ENCODE measurements at places on chromosomes 11 and 22.

GRCh38 chr11:84022695-84023094 lies 736.5 kb upstream of the CCDC90B start:
- no peak for DNase-seq

GRCh38 chr11:69265210-69265609 lies 28.7 kb upstream of the MYEOV start:
- no peak for DNase-seq

GRCh38 chr11:41461057-41461681 lies 1.7 kb upstream of the LRRC4C start:
- no peak for DNase-seq

DNA sequence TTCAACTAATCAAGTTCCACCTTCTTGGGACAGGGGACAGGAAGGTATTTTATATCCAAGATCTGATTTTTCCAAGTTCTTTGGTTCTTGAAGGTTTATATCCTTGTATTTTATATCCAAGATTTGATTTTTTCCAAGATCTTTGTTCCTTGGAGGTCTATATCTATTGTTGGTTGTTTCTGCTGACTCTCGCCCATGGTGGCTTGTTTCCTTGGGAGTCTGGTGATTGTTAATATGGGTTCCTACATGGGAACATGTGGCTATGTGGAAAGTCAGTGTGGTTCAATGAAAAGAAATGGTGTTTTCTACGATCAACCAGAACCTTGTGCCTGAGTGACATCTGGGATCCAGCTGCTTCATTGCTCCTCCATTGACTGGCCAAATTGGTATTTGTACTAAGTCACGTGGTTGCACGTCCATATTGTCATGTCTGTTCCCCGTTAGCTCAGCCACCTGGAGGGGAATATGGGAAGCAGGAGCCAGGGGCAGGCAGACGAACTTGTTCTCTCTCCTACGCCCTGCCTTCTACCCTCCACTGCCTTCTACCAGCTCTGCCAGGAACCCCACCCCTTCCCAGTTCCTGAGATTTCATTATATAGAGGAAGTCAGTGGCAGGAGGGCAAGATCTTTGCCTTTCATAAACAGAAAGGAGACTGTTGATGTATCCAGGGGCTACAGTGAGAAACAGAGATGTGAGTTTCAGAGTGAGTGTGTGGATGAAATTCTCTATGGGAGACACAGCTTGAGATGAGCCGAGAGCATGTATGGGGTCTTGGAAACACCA lies 11.1 kb upstream of the CSF2RB start:
- DNase-seq: no peak

DNA sequence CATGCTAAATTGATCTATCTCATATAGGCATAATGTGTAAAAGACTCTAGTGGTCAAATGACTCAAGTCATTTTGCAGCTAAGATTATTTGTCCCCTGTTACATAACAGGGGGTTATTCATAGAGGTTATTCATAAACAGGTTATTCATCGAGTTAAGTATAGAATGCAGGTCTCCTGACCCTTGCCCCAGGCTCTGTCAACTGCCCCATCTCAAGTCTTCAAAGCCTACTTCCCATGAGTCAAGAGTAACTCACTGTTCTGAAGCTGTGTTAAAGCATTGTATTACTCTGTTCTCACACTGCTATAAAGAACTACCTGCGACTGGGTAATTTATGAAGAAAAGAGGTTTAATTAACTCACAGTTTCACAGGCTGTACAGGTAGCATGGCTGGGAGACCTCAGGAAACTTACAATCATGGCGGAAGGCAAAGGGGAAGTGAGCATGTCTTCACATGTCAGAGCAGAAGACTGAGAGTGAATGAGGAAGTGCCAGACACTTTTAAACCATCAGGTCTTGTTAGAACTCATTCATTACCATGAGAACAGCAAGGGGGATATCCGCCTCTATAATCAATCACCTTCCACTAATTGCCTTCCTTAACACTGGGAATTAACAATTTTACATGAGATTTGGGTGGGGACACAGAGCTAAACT lies 226.2 kb upstream of the BLID start:
- DNase-seq: no peak

GRCh38 chr22:29840498-29840897 lies 2.4 kb upstream of the ASCC2 start:
- no peak for DNase-seq

- DNase-seq: peak; percentile 10
Measured at GRCh38 chr11:116895048-116895757, 57.8 kb upstream of the APOA1 start.

- no peak for DNase-seq
Measured at GRCh38 chr11:13947379-13947778, 15.1 kb upstream of the SPON1 start.

DNA sequence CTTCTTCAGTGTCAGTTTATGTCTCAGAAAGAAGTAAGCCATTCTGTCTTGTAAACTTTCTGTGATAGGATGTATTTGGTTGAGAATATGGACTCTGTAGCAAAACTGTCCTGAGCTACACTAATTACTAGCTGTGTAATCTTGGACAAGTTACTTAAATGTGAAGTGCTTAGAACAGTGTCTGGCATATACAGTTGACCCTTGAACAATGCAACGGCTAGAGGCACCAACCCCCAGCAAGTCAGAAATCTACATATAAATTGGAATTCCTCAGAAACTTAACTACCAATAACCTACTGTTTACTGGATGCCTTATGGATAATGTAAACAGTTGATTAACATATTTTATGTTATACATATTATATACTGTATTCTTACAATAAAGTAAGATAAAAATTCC lies 68.7 kb upstream of the GRK2 start:
- no peak for DNase-seq

DNA sequence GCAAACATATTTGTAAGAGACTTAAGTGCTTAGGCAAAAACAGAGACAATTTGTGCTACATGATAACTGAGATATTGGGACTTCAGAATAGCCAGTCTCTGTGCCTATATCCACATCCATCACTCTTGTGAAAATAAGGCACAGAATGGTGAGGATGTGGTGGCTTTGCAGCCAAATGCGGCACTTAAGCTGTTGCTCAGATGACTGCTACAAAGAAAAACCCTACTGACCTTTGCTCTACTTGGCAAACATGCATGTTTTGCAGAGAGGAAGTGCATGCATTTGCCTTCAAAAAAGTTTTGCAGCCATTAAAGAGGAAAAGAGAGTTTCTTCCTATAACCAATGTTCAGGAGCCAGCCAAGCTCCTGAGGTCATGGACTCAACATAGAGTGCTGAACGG lies 675.0 kb upstream of the KIRREL3 start:
- no peak for DNase-seq

DNA sequence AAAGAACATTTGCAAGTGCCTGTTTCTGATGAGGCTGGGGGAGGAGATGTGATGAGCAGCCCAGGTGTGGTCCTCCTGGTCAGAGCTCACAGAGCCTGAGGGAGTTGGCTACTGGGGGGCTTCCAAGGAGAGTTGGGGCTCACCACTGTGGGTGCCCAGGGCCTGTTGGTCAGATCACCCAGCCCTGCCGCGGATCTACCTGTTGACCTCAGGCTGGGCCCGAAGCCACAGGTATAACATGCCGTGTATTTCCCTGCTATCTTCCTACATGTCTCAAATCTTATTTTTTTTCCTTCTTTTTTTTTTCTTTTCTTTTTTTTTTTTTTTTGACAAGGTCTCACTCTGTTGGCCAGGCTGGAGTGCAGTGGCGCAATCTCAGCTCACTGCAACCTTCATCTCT lies 199.7 kb upstream of the TBCEL start:
- DNase-seq: no peak

GRCh38 chr11:28529046-28529445 lies 420.9 kb downstream of the METTL15 start:
- DNase-seq: no peak

- no peak for DNase-seq
Measured at GRCh38 chr22:24588757-24589481, 4.0 kb downstream of the LRRC75B start.

- no peak for DNase-seq
Measured at GRCh38 chr11:110287537-110287936, 8.9 kb downstream of the RDX start.

GRCh38 chr11:125932301-125932700 lies 13.5 kb upstream of the VSIG10L2 start:
- no peak for DNase-seq

DNA sequence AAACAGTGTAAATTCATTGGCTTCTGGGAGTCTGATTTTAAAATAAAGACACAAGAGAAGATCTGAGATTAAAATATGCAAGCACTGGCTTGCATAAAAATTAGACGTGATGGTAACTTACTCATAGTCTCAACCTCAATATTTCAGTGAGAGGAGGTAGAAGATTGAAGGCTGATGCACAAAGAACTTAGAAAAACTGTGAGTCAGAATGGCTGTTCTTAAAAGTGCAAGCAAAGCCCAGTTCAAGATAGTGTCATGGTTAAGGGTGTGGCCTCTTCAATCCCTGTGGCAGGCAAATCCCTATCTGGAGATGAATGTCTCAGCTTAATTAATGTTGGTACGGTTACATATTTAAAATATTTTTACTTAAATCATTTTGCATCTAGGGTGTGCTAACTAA lies 33.6 kb upstream of the FIBIN start:
- no peak for DNase-seq

- DNase-seq: no peak
Measured at GRCh38 chr22:37571258-37571991, 8.5 kb downstream of the LGALS2 start.

GRCh38 chr11:313304-313786 lies 495 bp upstream of the IFITM1 start:
- DNase-seq: no peak

- DNase-seq: no peak
Measured at GRCh38 chr22:39952347-39952746, 7.8 kb upstream of the TMA7B start.

DNA sequence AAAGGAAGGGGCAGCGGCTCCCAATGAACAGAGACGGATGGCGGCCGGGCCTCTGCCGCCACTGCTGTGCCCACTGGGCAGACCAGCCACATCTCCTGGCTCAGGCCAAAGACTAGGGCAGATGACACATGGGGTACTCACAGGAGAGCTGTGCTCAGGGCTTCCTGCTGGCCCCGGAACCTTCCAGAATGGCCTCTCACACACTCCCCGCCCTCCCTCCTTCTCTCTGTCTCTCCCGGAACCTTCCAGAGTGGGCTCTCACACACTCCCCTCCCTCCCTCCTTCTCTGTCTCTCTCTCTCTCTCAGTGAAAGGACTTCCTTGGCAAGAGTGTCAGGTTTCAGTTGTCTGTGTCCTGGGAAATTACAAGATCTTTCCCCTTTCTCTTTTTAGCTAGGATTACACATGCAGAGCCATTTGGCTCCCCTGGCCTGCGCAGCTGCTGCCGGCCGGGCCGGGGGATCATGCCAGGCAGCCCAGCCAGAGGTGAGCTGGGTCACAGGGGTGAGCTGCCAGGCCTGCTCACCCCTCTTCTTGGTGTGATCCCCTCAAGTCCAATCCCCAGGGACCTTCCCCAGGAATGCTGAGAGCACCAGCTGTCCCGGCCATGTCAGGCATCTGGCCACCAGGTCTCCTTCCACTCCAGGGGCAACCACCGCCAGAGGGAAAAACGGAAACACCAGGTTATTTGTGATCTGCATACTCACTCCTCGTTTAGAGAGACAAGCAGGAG lies 45.3 kb upstream of the ADA2 start:
- no peak for DNase-seq

DNA sequence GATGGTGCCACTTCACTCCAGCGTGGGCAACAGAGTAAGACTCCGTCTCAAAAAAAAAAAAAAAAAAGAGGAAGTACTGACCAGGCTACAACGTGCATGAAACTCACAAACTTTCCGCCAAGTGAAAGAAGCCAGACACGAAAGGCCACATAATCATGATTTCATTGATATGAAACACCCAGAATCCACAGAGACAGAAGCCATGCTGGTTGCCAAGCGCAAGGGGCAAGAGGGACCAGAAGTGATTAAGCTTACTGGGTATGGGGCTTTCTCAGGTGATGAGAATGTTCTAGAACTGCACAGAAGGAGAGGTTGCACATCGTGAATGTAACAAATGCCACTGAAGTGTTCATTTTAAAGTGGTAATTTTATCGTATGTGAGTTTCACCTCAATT lies 60.9 kb downstream of the CELSR1 start:
- no peak for DNase-seq

- DNase-seq: no peak
Measured at GRCh38 chr11:126417091-126417862, 61.8 kb downstream of the ST3GAL4 start.

GRCh38 chr11:91299980-91300379 lies 924.6 kb upstream of the FAT3 start:
- DNase-seq: no peak

- no peak for DNase-seq
Measured at GRCh38 chr11:131486100-131486499, 115.7 kb downstream of the NTM start.

DNA sequence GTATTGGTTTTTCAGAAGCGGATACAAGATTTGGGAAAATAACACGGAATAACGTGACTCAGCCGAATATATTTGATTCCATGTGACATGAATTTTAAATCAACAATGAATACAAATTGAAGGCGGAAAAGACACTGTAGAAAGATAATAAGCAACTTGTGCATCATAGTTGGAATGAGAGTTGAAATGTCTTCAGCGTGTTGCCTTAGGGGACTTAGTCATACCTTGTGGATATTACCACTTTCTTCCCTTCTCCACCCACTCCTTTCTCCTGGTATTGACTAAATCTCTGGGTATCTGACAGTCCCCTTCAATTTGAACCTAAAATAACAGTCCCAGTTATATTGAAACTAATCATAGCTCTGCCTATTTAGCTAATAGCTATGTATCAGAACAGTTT lies 2373.1 kb upstream of the RAG2 start:
- no peak for DNase-seq

- DNase-seq: no peak
Measured at GRCh38 chr11:27179334-27179733, 138.7 kb downstream of the BBOX1 start.

- no peak for DNase-seq
Measured at GRCh38 chr11:68724293-68724692, 27.0 kb downstream of the TESMIN start.

GRCh38 chr11:123054301-123055065 lies 7.5 kb downstream of the HSPA8 start:
- DNase-seq: peak; percentile 82

- no peak for DNase-seq
Measured at GRCh38 chr11:82969811-82970210, 68.3 kb downstream of the DDIAS start.

DNA sequence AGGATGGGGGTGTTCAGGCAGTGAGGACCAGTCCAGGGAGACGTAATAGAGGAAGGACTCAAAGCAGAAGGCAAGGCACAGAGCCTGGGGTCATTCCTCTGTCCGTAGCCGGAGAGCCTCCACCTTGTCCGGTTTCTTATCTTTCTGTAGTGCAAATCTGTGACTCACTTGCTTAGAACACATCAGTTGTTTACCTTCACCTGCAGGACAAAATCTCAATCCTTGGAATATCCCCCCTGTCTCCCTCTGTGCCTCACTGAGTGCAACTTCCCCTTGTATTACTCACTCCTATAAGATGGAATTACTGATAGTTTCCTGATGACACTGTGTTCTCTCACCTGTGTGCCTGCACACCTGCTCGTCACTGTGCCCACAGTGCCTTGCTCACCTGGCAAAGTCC lies 20.4 kb upstream of the TTC12 start:
- DNase-seq: no peak

GRCh38 chr11:115488945-115489344 lies 15.3 kb downstream of the CADM1 start:
- no peak for DNase-seq

Measured in CD4-positive, alpha-beta T cell treated with Interleukin-12 subunit alpha and Interleukin-12 subunit beta, for 1 hour (primary cell).